ENCODE measurements at places on chromosomes 12 and 14.
A peak's percentile ranks its signal among the peaks of the same experiment; 100 is the strongest.

DNA sequence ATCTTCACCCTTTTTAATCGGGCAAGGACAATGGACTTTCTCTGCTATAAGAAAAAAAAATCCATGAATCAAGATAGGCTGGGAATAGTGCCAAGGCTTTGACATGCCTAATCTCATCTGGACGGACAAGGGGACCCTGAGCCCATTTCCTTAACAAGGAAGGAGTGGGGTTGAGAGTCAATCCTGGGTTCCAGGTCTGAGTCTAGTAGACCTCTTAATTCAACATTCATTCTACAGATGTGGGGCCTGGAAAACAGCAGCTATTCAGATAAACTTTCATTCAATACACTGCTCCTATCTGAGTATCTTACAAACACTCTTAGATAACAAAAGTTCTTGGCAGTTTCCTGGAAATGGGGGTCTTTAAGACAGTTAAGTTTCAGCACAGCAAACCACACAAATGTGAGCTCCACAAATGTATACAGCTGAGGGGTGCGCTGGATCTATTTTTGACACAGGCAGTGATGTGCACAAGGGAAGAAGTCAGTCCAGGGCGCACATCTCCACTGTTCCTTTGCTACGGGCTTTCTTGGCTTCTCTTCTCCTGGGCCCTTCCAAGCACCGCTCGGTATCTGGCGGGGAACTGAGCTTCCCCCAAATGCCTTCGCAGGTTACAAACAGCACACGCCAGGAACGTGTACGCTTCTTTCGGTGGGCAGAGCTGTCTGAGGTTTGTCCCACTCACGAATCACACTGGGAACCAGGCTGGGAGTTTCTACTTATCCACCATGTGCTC lies 82.2 kb upstream of the GPR68 start:
- no peak for DNase-seq

- no peak for DNase-seq
These were observed 12.3 kb downstream of the NKX2-8 start for GRCh38 chr14:36570065-36570464.

DNA sequence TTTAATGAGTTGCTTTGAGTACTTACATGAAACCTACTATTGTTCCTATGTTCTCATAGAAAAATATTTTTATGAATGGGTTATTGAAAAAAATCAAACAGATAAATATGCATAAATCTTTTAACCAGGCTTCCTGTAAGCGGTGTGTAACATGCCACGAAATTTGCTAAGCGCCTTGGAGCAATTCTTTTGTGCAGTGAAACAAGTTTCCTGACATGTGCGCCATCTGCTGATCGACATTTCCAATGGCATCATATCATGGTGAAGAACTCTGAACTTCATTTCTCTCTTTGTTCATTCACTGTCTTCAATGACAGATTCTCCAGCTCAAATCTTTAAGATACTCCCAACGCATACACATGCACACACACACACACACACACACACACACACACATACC lies 145.6 kb upstream of the NAV3 start:
- DNase-seq = peak; percentile 81

DNA sequence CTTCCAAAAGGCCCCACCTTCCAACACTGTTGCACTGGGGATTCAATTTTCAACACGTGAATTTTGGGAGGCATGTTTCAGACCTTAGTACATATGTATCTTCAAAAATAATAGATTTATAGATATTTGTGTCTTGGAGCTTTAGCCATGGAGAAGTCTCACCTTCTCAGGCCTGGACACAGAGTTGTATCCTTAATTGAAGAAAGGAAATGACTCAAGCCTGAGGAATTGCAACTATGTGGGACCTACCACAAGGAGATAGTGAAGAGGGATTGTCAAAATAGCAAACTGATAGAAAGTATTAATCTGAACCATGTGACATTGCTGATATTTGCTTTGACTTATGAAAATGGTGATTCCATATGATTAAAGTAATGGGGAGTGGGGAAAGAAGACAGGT lies 89.8 kb downstream of the ACSS3 start:
- DNase-seq = peak; percentile 55

GRCh38 chr14:24633353-24633752 lies 637 bp downstream of the GZMB start:
- DNase-seq = no peak

DNA sequence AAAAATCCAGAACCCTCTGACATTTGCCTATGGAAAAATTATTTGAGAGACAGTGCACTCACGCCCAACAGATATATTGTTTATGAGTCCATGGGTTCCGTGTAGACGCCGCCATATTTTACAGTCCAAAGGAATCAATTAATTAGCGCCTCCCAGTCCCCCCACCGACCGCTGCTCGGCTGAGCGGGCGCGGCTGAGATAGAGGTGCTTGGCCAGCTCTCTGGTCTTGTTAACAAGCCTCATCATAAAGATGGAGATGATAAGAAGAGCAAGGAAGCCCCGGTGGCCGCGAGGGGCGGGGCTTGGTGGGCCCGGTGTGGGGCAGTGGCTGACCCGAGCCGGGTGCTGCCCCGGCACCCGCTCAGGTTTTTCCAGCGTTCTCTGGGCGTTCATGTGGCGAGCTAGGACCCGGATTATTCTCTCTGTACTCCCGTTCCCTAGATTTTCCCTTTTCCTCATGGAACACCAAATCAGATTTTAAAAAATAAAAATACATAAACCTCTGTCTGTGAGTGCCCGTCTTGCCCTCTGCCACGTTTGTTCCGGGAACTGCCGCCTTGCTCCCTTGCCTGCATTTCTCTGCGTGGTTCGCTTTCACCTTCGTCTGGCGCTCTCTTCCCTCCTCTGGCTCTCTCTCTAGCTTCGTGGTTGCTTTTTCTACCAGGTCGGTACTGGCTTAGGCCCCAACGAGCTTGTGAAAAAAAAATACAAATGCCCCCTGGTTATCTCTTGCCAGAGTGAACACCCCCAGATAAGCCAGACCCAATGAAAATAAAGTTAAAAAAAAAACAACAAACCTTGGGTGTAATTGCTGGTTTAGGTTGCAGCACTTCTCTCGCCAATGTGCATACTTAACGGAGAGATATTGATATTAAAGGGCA lies 9.0 kb downstream of the HOXC12 start:
- DNase-seq = no peak

- no peak for DNase-seq
These were observed 960.3 kb downstream of the VRK1 start for GRCh38 chr14:97757491-97757890.

DNA sequence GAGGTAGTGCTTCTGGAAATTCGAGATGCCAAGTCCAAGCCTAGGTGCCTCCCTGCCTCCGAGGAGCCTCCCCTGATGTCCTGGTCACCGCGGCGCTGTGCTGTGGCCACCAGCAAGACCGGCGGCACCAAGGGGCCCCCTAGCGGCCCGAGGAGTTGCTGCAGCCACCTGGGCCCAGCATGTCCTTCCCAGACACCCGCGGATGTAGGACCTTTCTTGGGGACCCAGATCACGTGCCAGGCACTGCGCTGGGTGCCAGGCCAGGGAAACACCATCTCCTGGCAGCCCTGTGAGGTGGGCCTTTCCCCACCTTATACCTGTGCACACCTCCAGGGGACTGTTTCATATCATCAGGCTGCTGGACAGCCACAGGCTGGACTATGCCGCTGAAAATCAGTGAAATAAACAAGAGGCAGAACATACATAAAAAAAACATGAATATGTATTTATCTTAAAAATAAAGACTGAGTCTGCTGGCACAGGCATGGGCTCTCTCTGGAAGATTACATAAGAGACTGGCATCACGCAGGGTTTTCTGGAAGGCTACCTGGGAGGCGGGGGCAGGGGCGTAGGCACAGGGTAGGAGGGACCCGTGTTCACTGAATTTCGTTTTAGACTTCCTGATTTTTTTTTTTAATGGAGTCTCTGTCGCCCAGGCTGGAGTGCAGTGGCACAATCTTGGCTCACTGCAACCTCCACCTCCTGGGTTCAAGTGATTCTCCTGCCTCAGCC lies 15.9 kb upstream of the HHIPL1 start:
- peak; percentile 65 for DNase-seq

DNA sequence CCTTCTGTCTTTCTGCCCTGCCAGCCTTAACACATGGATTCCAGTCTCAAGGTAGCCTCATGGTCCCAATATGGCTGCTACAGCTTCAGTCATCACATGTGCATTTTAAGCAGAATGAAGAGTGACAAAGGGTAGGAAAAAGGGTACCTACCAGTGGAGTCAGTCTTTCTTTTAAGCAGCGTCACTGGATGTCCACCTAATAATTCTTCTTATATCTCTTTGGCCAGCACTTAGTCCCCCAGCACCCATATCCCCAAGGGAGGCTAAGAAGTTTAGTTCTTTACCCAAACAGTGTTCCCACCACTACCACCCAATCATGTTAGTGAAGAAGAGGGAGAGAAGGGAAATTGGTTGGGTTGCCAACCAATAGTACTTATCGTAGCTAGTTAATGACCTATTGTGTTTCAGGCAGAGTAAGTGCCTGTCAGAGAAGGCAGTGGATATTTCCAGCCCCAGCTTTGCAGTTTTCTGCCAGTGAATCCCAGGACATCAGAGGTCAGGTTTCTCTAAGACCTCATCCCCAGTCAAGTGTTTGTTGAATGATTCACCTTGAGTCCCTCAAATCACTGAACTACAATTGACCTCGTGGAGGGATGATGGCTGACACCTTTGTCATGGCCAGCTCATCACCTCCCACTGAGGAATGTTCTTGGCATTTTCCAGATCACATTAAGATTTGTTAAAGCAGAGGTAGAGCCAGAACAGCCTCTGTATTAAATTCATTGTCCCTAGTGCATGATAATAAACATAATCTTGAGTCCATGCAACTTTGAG lies 250.9 kb upstream of the CRY1 start:
- DNase-seq = peak; percentile 15

DNA sequence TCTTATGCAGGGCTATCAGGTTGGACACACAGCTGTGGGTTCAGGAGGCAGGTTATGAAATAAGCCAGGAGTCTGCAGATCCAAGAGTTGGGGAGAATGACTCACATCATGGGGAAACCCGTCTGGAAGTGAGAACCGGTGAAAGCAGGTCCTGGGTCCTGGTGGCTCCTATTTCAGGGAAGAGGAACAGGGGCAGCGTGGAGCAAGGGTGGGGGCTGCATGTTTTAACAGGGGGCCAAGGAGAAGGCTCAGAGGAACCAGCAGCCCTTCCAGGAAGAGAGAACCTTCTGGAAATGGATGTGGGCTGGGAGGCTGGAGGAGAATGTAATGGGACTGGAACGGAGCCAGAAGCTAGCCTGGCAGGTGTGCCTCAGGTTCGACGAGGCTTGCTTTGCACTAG lies 7.8 kb upstream of the KRT74 start:
- DNase-seq = peak; percentile 3

GRCh38 chr14:71591929-71592328 lies 340.3 kb upstream of the RGS6 start:
- DNase-seq = peak; percentile 84

- DNase-seq = peak; percentile 98
These were observed at the start of gene INHBE for GRCh38 chr12:57454566-57455373. Gene INHBE (plus strand): TSS chr12:57455307. CDS start chr12:57455537, 230 bp downstream.

GRCh38 chr12:30010071-30011052 lies 226.6 kb upstream of the TMTC1 start:
- DNase-seq = peak; percentile 68

GRCh38 chr12:129961091-129961490 lies 57.3 kb upstream of the TMEM132D start:
- DNase-seq = peak; percentile 43

GRCh38 chr12:52423035-52423434 lies 11.1 kb downstream of the KRT75 start:
- DNase-seq = no peak

DNA sequence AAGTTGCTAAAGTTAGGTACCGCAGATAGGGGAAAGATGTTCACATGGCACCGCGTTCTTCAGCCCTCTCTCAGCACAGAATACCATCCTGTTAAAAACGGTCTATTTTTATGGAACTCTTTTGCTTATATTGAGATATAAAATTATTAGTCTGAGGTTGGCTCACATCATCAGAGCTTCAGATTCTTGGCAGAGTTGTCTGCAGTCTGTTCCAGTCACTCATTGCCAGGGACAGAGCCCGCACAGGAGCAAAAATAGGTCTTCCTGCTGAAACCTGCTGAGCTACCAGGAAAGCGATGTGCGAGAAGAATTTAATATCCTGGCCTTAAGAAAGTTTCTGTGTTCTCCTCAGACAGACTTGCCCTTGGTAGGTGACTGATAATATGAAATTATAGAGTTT lies 249.8 kb downstream of the VRK1 start:
- no peak for DNase-seq

DNA sequence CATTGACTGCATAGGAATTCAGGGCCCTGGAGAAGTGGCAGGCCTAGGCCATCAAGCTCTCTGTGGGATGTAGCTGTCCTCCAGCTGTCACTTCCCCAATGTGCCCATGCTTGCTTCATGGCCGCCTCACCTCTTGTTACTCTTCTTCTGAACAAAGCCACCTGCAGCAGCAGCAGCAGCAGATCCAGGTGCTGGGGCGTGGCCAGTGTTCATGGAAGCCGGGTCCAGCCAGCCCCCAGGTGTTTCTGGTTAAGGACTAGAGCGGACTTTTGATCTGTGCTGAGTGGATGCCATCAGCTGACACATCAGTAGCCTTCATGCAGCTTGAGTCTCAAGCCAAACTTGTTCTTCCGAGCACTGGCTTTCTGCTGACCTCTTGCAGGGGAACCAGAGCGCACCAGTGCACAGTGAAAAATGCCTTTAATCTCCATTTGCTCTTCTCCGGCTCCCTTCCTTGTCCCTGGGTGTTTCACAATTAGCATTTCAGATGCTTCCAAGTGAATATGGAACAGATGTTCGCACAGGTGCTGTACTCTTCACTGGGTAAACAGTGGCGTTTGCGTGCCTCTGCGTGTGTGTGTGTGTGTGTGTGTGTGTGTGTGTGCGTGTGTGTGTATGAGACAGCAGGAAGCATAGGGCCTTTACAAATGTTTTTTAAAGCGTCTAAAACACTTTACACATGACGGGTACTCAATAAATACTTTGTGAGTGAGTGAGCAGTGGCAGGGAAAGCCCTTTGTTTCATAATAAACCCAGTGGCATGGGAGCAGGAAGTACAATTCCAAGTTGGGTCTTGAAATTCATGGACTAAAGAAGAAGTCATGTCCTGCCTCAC lies 20.1 kb downstream of the TPCN1 start:
- DNase-seq = peak; percentile 91

DNA sequence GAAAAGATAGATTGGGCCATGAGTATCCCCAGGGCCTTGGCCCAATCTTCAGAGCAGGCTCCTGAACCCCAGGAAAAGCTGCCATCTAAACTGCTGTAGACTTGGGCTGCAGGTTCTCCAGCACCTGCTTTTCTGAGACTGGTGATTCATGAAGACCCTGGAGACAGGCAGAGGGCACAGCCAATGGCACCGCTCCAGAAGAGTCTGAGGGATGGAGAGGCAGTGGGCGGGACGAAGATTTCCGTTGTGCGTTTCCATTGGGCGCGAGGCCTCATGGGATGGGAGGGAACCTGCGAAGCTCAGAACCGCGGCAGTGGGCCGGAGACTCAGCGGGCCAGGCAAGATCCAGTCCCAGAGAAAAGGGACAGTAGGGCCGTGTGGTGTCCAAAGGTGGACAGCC lies 375.1 kb downstream of the IPO8 start:
- DNase-seq = no peak

GRCh38 chr12:29425722-29426121 lies 44.8 kb upstream of the ERGIC2 start:
- no peak for DNase-seq

Measured in fibroblast of skin of scalp (primary cell).